CD8-positive, alpha-beta memory T cell (primary cell): ENCODE measurements at places on chromosomes 7 and 10. TPM values are rescaled to one million over a fixed set of nuclear protein-coding genes. Genes with fewer than 3 reads are reported as not detected.

Gene PTPRN2
- polyA plus RNA-seq, result 1.2 TPM

Gene GATA3
- polyA plus RNA-seq, result 58.6 TPM

Gene SHLD2
- polyA plus RNA-seq, result 24.9 TPM

Gene EZH2
- 4.8 TPM for polyA plus RNA-seq

Gene MYH16
- not detected for polyA plus RNA-seq

Gene NODAL
- polyA plus RNA-seq, result 0.43 TPM

Gene CPA2
- polyA plus RNA-seq, result not detected

Gene SEMA3D
- not detected for polyA plus RNA-seq

Gene C10orf53
- not detected for polyA plus RNA-seq

DNA sequence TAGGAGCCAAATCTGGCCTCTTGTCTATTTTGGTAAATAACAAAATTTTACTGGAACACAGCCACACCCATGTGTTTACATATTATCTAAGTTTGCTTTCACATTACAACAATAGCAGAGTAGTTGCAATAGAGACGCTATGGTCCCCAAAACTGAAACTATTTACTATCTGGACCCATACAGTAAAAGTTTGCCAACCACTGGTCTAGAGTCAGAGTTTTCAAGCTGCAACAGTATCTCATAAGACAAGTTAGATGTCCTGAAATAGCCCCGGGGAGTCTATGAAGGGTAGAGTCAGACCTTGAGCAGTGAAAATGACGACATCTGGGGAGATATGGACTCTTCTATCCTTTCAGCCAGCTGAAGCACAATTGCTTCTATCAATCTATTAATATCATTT, 74.2 kb downstream of the CTNNA3 start:
- DNase-seq, result no peak

DNA sequence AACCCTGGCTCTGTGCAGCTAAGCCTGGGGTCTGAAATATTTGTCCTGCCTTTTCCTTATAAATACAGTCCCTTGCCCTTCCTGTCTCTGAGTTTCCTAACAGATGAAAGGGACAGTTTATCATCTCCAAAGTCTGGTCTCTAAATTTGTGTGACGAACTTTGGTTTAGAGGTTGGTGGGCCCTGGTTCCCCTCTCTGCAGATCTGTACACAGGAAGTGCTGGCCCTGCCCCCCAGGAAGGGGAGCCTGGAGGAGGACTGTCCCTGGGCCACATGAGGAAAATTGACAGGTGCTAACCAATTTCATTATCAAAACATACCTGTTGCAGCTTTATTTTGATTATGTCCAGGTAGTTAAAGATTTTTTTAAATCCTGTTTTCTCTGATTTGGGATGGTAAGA, 34.5 kb downstream of the PPP2R2D start:
- DNase-seq, result no peak

GRCh38 chr7:104410742-104411141, 82.3 kb downstream of the LHFPL3 start:
- no peak for DNase-seq

DNA sequence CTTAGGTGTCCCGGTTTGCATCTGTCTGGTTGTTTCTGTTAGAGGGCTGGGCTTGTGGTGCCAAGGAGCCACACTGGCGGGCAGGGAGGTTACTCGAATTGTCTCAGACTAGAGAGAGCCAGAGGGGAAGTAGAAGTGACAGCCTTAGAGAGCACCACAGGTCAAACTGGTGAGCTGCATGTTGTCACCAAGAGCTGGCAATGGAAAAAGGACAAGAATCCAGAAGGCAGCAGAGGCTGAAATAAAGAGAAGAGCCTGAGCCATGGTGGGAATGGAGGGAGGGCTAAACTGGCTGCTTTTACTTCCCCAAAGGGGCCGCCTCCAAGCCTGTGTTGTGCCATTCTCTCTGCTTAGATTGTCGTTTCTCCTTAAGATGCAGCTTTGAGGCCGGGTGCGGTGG, 31.1 kb upstream of the RHBDD2 start:
- DNase-seq, result no peak

DNA sequence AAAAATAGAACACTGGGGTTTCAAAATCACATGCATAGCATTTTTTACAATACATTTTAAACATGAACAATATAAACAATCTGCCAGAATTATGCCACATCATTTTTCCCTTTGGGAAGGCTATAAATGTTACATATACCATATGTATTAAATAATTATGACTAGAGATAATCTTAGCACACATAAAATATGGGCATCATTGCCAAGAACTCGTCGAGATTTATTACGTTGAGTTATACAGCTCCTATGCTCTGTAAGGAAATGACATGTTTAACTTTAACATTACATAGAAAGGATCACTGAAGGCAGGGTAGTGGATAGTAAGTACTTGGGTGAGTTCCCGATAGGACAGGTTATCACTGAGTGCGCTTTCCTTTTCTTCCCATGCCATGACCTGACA, 267.8 kb downstream of the PARD3 start:
- DNase-seq, result no peak

DNA sequence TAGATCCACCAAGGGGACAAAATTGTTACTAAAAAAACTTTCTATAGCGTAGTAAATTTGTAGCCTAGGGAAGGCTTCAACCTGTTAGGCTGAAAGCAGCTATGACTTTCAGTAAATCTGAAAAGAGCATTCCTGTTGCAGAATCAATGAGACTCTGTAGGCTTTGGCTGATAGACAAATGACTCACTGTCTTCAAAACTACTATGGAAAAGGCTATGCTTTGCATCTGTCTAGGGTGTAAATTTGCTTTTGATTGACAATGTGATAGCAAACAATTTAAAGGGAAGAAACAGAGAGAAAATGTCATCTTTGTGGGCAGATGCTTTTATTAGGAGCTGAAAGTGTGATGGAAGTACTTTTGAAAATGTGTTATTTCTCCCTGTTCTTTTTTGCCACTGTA, 60.6 kb downstream of the ARL5B start:
- no peak for DNase-seq

DNA sequence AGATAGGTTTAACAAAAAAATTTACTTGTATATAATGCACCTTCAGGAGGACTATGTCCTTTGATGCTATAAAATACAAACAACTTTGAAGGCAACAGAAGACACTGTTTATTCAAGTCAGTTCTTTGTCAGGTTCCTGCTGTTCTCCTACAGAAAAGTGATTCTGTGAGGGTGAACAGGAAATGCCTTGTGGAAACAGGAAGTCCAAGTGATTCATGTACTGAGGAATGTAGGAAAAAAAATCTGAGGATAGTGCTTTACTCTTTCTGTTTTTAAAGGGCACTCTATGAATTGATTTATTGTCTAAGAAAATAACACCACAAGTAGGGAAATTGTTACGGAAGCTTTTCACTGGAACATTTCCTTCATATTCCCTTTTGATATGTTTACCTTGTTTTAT, 171.9 kb downstream of the HDAC9 start:
- DNase-seq, result no peak
